ENCODE measurements at places on chromosomes 16 and 17.

DNA sequence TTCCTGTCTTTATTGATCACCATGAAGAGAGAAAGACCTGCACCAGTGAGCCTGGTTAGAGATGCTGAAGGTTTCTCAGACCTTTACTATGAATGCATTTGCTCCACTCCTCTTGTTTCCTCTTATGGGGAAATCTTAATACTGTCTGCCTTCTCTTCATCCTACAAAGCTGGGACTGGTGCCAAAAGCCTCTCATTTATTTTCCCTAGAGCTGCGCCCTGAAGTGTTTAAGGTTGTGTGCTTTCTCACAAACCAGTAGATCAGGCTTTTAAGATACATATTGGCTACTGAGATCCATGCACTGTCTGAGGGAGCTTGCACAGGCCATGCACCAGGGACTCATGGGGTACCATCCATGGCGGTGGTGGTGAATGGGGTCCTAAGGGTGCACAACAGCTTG is 286.1 kb upstream of the PMFBP1 start:
- DNase-seq: no peak

DNA sequence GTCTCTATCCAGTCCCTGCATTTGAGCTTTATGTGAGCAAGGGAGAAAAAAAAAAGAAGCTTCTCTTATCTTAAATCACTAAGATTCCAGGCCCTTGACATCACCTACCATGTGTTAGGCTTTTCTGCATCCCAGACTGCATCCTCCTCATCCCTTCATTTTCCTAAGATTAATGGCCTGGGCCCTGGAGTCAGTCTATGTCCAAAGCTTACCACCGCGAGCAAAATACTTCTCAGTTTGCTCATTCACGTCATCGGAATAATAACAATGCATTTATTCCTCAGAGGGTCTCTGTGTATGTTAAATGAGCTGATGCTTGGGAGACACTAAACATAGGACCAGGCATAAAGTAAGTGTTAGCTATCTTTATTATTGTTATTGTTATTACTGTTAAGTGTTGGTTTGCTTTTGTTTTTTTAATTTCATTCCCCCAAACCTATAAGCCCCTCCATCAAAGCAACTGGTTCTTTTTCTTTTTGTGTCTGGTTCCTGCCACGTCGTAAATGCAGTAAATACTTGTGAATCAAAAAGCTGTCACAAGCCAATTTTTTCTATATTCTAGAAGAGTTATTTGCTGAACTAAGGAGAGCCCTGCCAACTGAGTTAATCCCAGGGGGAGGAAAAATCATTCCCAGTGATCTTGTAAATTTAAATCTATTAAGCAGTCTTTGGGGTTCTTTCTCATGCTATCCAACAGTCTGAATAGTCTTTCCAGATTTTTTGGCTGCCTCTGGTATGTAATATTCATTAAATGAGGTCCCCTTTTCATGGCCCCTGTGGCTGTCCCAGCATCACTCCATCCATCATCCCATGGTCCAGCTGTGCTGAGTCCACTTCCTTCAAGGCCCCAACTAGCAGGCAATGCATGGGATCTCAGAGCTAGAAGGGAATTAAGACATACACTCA is 46.5 kb downstream of the VAT1L start:
- no peak for DNase-seq

- no peak for DNase-seq
Observed at GRCh38 chr16:79543219-79543618, 57.3 kb downstream of the MAF start.

DNA sequence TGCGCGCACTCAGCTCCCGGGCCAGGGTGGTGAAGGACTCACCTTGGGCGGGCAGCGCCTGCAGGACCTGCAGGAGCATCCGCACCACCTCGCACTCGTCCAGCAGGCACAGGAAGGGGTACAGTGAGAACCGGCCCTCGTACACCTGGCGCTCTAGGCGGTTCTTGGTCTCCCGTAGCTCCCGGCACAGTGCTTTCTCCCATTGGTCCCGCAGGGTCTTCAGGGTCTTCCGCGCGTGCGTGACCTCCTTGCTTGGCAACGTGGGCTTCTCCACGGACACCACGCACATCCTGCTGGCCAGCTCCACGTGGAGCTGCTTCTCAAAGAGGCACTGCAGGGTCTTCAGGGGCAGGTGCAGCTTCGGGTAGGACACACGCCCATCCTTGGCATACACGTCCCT is 74.1 kb upstream of the MED13 start:
- DNase-seq: no peak

DNA sequence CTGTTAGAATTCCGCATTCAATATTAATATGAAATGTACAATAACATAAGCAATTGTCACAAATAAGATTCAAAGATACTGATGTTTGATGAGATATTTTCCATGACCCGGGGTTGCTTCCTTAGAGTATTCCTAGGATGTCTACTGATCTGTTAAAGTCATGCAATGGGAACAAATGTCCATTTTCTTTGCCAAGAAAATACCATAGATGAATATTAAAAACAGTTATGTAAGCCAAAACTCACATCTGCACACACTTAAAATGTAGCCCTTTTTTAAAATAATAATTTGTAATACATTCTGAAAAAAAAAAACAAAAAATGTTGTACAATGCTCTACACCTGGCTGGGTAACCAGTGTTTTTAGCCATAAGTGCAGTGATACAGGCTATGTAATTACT is 259.4 kb upstream of the AXIN2 start:
- DNase-seq: no peak

GRCh38 chr17:82267575-82268379 is 5.7 kb downstream of the CSNK1D start:
- DNase-seq: peak; percentile 35

DNA sequence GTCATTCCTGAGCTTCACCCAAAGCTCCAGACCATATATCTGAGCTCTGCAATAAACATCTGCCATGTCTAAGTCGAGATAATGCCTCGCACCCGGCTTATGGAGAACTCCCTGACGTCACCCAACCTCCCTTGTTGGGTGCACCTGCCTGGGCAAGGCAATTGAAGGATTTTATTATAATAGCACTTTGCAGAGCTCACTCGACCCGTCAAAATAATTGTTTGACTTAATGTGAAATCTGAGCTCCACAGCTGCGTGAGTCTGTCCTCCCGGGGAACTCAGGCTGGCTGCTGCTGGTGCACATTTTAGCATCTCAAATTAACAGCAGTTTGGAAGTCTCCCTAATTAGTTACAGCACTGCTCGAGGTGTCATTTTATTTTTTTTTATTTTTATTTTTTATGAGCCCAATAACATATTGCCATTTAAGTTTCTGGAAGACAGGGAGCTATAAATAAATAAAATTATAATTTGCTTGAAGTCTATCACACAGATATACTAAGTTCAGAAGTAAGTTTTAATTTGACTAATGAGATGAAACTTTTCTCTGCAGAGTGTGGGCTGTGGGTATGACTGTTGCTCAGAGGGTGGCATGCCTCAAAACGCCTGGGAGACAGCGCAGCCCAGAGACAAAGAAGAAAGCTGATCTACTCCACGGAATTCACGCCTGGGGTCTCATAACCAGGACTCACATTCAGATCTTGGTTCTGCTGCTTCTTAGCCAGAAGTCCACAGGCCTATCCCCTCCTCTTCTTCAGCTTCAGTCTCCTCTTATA is 401.4 kb upstream of the C16orf82 start:
- no peak for DNase-seq

All from T-helper 1 cell (primary cell).